ENCODE measurements at places on chromosomes 7 and 10. TPM values are rescaled to one million over a fixed set of nuclear protein-coding genes. Genes with fewer than 3 reads are reported as not detected.
A peak's percentile ranks its signal among the peaks of the same experiment; 100 is the strongest.

RSPH10B2 gene
- 0.95 TPM for total RNA-seq

ADCY1 gene
- 6.3 TPM for total RNA-seq

GRID2IP gene
- 0.26 TPM for total RNA-seq

TMEM139 gene
- total RNA-seq, result 1.9 TPM

NKX2-3 gene
- total RNA-seq, result not detected

KCTD7 gene
- total RNA-seq, result 14.7 TPM

CYP3A4 gene
- total RNA-seq, result not detected

POR gene
- total RNA-seq, result 24.4 TPM

EN2 gene
- not detected for total RNA-seq

SPDYE2 gene
- not detected for total RNA-seq

SEC31B gene
- 127 TPM for total RNA-seq

- no peak for ATAC-seq
Measured at GRCh38 chr7:101913851-101914250, 96.4 kb downstream of the CUX1 start.

DNA sequence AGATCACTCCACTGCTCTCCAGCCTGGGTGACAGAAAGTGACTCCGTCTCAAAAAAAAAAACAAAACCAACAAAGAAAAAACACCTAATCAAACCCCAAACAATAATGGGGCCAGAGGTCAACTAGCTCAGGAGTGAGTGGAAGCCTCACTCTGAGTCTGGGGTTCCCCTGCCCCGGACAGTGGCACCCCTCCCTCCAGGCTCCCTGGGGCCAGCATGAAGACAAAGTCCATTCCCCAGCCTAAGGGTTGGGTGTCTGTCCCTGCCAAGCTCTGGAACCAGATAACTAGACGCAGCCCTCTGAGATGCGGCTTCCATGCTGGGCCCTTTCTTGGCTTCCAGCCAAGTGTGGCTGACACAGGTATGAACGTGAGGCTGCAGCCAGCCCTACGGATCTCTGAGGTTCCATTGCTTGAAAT lies 1.7 kb upstream of the FUOM start:
- no peak for ATAC-seq

GRCh38 chr10:132667342-132668047 lies 118.5 kb downstream of the NKX6-2 start:
- ATAC-seq, result no peak

- ATAC-seq, result no peak
Measured at GRCh38 chr7:47088329-47089067, 493.4 kb downstream of the TNS3 start.

- no peak for ATAC-seq
Measured at GRCh38 chr7:117021366-117021765, 68.1 kb downstream of the ST7 start.

- ATAC-seq, result no peak
Measured at GRCh38 chr7:84720456-84721097, 466.3 kb downstream of the SEMA3D start.

DNA sequence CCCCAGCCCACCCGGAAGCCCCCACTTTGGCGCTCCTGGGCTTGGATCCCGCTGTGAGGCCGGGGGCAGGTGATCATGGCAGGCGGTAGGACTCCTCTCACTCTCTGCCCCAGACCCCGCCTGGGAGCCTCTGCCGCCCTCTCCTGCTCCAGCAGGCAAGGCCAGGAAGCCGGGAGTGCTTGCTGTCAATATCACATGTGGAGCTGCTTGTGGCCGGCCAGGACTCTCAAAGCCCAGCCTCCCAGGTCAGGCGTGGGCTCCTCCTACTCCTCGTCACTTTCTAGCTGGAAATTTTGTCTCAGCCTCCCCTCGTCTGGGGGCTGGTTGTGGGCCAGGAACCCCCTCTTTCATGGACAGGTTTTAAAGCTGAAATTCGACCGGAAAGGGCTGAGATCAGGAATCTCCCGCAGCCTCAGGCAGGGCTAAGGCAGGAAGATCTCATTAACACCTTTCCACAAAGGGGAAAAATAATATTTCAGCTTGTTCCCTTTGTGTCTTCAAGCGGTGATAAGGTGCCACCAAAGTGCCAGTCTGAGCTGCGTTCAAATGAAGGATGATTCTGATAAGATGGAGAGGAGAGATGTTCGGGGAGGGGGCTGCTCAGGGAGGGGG lies 273.6 kb upstream of the PODXL start:
- no peak for ATAC-seq

DNA sequence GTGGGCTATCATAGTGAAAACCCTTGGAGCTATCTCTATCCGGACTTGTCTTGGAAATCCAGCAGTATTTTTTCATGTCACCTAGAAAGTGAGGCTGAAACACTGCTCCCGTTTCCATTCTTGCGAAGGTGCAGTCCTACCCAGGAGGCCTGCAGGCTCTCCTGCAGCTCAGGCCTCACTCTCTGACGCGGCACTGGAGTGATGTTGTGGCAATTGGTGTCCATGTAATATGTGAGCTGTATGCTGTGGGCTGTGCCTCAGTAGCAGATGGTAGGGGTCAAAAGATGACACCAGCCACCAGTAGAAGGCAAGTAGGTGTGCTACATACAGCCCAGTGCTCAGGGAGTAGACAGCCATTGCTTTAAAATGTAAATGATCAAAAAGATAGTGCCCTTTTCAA lies 28.1 kb upstream of the ZNF680 start:
- ATAC-seq, result no peak

GRCh38 chr7:106870983-106871410 lies 5.9 kb downstream of the PIK3CG start:
- ATAC-seq, result peak; percentile 80

DNA sequence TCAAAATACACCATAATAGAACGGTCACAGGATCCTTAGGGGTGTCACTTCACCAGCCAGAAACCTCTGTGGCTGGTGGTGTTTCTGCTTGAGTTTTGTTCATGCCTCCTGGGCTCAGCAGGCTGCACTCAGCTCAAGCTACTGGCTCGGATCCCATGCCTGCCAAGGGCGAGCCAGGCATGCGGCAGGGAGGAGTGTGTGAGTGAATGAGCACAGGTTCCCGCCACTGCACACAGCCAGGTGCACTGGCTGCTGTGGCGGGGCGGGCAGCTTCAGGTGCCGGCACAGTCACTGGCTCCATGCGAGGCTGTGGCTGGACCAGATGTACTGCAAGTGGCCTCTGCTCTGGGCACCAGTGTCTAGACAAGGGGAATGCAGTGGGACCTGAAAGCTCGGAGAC lies 29.5 kb downstream of the CLDN12 start:
- ATAC-seq, result no peak

DNA sequence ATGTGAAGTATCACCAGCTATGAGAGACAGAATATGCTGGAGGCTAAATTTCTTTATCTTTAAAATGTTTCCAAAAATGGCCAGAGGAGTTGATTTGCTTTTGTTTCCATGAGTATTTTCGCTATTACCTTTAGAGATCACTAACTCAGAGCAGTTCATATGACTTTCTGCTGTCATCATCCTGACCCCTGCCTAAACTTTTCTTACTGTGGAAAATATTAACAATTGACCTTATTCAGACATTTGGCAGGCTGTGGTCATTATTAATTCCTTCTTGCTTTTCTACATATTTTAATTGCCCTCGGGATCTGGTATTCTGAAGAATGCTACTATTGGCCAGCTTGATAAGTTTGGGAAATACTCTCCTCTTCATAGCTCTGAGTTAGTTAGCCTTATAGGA lies 156.5 kb downstream of the EXOC4 start:
- no peak for ATAC-seq

DNA sequence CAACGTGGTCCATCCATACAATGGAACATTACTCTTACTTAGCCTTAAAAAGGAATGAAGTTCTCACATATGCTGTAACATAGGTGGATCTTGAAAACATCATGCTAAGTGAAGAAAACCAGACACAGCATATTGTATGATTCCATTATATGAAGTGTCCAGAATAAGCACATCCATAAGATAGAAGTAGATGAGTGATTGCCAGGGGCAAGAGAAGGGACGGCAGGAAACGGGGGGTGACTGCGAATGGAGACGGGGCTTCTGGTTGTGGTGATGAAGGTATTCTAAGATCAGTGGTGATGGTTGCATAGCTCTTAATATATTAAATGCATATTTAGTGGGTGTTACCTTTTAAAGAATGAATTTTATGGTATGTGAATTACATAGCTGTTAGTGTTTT lies 29.8 kb downstream of the UBE3C start:
- no peak for ATAC-seq

DNA sequence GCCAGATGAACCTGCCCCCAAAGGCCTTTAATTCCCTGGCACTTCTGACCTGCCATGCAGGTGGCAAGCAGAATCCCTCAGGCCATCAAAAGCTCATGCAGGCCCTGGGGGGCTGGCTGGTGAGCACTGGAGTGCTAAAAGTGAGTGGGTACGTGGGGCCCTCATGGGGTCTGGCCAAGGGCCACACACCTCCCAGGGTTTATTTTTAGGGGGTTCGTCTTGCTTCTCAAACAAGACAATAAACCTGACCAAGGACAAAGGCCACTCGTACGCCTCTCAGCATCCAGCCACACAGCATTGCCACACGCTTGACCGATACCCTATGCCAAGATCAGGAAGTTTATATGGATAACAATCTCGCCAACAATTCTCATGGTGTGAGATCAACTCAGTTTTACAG lies 33.1 kb upstream of the DOCK1 start:
- no peak for ATAC-seq

GRCh38 chr7:127765150-127765549 lies 113.2 kb downstream of the SND1 start:
- no peak for ATAC-seq

DNA sequence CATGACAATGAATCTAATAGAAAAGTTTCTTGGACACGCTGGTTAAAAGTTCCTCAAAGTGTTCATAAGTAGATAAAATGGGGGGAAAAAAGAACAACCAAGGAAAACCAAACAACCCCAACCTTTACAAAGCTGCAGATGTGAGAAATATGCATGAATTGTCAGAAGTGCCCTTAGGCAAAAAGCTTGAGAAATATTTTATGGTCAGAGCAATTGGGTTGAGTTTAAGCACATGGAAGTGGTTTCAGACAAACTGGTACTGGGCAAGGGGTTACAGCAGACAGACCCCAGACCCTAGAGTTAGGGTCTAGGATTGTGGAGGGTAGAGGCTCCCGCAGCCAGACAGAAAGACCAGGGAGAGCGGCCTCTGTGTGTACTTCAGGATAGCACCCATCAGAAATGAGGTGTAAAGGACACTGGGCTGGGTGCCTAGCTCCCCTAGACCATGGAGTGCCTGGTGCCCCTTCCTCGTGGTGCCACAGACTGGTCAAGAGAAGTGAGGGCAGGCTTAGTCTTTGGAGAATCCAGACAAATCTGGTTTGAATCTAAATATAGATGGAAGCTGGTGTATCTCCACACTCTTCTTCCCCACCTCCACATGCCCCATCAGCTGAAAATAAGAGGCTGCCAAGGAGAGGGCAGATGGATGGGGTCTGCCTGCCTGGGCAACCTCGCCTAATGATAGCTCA lies 37.3 kb downstream of the PNLIPRP2 start:
- ATAC-seq, result no peak

- ATAC-seq, result no peak
Measured at GRCh38 chr10:14781763-14782162, 7.1 kb upstream of the FAM107B start.

- ATAC-seq, result peak; percentile 52
Measured at GRCh38 chr7:108525327-108525984, 479 bp downstream of the PNPLA8 start.

GRCh38 chr10:6478722-6479121 lies 101.4 kb downstream of the PRKCQ start:
- no peak for ATAC-seq

DNA sequence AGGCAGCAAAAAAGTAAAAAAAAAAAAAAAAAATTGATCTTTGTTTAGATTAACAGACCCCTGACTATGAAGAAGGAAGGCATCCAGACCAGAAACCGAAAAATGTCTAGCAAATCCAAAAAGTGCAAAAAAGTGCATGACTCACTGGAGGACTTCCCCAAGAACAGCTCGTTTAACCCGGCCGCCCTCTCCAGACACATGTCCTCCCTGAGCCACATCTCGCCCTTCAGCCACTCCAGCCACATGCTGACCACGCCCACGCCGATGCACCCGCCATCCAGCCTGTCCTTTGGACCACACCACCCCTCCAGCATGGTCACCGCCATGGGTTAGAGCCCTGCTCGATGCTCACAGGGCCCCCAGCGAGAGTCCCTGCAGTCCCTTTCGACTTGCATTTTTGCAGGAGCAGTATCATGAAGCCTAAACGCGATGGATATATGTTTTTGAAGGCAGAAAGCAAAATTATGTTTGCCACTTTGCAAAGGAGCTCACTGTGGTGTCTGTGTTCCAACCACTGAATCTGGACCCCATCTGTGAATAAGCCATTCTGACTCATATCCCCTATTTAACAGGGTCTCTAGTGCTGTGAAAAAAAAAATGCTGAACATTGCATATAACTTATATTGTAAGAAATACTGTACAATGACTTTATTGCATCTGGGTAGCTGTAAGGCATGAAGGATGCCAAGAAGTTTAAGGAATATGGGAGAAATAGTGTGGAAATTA lies 19.4 kb downstream of the GATA3 start:
- peak; percentile 59 for ATAC-seq

DNA sequence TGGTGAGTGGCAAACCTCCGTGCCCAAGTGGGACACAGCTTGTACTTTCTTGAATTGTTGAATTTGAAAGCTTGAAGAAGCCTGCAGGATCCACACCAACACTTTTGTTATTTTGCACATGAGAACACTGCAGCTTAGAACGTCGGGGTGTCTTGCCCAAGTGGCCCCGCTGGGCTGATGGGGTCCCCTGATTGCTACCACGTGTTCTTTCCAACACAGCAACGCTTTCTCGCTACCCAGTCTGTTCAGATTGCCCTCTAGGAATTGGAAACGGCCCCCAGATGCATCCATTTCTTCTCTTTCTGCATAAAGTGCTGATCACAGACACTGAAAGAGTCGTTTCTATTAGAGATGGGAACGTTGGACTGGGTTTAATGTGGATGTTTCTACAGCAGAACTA lies 268.5 kb downstream of the ADARB2 start:
- ATAC-seq, result no peak

DNA sequence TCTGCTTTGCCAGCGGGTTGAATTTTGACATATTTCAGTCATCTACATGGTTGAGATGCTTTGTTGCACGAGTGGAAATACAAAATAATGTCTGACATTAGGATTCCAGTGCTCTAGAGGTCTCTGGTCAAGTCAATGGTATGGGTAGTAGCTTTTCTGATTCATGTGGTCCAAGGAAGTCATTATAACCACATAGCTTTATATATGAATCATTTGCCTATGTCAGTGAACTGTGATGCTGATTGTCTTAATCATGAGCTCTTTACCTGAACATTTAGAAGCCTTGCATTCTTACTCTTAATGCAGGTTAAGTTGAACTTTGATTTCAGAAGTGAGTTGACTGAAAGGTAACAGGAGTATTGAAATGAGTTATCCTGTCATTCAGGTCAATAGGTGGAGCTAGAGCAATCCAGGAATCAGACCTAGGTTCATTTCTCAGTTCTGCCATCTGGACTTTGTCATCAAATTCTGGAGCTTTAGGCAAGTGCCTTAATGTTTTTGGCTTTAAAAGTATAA lies 3.3 kb downstream of the MAPK8 start:
- ATAC-seq, result peak; percentile 64

DNA sequence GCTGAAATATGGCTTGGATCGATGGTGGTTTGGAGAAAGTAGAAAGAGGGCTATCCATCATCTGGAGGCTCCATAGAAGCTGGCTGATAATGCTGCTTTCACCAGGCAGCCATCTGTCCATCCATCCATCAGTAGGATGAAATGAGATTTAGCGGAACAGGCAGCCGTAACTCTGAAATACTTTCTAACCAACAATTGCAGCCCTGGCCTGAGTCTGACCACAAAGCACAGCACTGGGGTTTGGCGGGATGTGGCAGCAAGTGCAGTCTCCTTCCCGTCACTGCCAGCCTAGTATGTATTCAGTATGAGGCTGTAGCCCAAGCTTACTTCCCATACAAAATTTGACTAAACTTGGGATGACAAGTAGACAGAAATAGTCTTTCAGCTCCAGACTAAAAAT lies 38.0 kb downstream of the R3HCC1L start:
- ATAC-seq, result no peak

- ATAC-seq, result no peak
Measured at GRCh38 chr7:153012203-153012602, 252.7 kb downstream of the ACTR3B start.

All from activated T-helper 17 cell treated with anti-CD3 and anti-CD28 coated beads, Interleukin-2, amount 50 U/mL, for 72 hours (primary cell).